ENCODE measurements at places on chromosomes 11 and 22.

- peaks cover 2% of the 10 kb centered on the region for H3K36me3 ChIP-seq
- peaks cover 38% of the 10 kb centered on the region for H3K4me1 ChIP-seq
- DNase-seq, result peak; percentile 62
Measured at GRCh38 chr11:64356498-64357411, 2.2 kb upstream of the RPS6KA4 start.

DNA sequence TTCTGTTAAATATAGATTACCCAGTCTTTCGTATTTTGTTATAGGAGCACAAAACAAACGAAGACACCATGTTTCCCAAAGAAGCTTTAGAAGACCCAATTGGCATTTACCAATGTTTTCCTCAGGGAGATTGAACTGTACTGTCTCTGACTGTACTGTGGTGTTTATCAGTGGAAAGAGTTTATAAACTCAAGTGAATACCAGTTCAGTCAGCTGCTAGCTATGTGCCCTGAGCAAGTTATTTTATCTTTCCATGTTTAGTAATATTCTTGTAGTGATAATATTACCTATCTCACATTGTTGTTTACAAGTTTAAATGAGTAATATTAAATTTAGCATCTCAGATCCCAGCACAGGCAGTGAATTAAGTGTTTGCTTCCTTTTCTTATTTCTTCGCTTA lies 773.2 kb downstream of the KCNA4 start:
- H3K27ac ChIP-seq, result no peak overlapping the region
- no peak for DNase-seq
- H3K27me3 ChIP-seq, result no peaks in the 10 kb centered on the region
- no peaks in the 10 kb centered on the region for H3K36me3 ChIP-seq

GRCh38 chr11:17504330-17505107 lies 27.9 kb upstream of the ABCC8 start:
- no peak overlapping the region for H3K4me3 ChIP-seq
- DNase-seq, result peak; percentile 54
- H3K27me3 ChIP-seq, result no peaks in the 10 kb centered on the region
- H3K27ac ChIP-seq, result no peak overlapping the region
- peaks cover 1% of the 10 kb centered on the region for H3K4me1 ChIP-seq

DNA sequence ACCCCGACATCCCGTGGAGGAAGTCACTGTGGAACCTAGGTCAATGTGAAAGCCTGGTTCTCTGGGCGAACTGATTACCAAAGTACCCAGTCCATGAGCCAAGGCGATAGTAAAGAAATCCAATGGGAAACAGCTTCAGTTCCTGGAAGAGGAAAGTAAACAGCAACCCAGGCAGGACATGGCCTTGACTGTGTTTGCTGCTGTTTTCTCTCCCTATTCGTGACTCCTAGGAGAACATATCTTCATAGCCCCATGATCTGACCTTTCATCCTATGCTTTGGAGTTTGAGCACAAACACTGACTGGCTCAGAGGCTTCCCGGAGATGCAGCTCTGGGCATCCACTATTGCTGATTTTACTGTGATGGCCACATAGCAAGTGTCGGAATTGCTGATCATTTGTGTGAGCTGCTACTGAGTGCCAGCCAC lies 45.1 kb downstream of the LRFN4 start:
- H3K4me1 ChIP-seq, result peaks cover 11% of the 10 kb centered on the region
- no peaks in the 10 kb centered on the region for H3K36me3 ChIP-seq
- DNase-seq, result no peak
- no peaks in the 10 kb centered on the region for H3K27me3 ChIP-seq
- no peak overlapping the region for H3K27ac ChIP-seq
- H3K4me3 ChIP-seq, result no peak overlapping the region

- no peaks in the 10 kb centered on the region for H3K4me1 ChIP-seq
- no peak overlapping the region for H3K4me3 ChIP-seq
- no peaks in the 10 kb centered on the region for H3K36me3 ChIP-seq
- no peaks in the 10 kb centered on the region for H3K27me3 ChIP-seq
- no peak overlapping the region for H3K27ac ChIP-seq
- DNase-seq, result no peak
Measured at GRCh38 chr22:28408709-28409108, 270.9 kb downstream of the TTC28 start.

DNA sequence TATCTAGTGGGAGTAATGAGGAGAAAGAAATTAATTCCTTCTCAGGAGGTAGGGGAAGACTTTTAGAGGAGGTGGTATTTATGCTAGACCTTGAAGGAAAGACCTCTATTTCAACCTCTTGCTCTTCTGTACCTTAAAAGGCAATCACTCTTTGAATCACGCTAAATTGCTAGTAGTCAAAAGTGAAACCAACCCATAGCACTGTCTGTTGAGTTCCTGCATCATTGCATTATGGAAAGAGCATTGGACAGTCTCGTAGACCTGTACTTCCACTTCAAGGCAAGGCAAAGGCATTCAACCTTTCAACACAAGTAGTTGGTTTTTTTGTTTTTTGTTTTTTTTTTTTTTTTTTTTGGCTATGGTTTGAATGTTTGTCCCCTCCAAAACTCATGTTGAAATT lies 770.4 kb downstream of the ETS1 start:
- DNase-seq, result no peak
- no peaks in the 10 kb centered on the region for H3K36me3 ChIP-seq
- no peak overlapping the region for H3K4me3 ChIP-seq
- H3K27ac ChIP-seq, result no peak overlapping the region

GRCh38 chr11:28632338-28632737 lies 524.1 kb downstream of the METTL15 start:
- H3K4me3 ChIP-seq, result no peak overlapping the region
- H3K27ac ChIP-seq, result no peak overlapping the region
- no peaks in the 10 kb centered on the region for H3K36me3 ChIP-seq
- no peaks in the 10 kb centered on the region for H3K27me3 ChIP-seq
- no peak for DNase-seq
- peaks cover 6% of the 10 kb centered on the region for H3K4me1 ChIP-seq

DNA sequence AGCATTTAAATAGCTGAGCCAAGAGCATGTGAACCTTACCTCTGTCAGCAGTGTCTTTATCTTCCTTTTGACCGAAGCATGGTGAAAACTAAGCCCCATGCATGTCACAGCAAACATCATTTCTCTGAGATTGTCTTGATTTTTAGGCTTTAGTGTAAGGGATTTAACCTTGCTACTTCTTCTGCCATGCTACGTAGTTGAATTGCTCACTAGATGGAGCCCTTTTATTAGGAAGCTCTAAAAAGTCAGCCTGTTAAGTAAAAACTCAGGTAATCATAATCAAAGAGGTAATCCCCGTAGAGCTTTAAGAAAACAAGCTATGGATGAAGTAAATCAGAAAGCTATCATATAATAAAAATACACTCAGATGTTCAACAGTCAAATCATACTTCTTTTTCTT lies 149.5 kb downstream of the PGR start:
- H3K4me1 ChIP-seq, result peaks cover 2% of the 10 kb centered on the region
- no peak overlapping the region for H3K27ac ChIP-seq
- DNase-seq, result no peak
- H3K27me3 ChIP-seq, result no peaks in the 10 kb centered on the region

GRCh38 chr11:111137846-111138245 lies 107.7 kb upstream of the POU2AF2 start:
- H3K4me1 ChIP-seq, result peaks cover 4% of the 10 kb centered on the region
- no peaks in the 10 kb centered on the region for H3K36me3 ChIP-seq
- no peak overlapping the region for H3K4me3 ChIP-seq
- H3K27ac ChIP-seq, result no peak overlapping the region

DNA sequence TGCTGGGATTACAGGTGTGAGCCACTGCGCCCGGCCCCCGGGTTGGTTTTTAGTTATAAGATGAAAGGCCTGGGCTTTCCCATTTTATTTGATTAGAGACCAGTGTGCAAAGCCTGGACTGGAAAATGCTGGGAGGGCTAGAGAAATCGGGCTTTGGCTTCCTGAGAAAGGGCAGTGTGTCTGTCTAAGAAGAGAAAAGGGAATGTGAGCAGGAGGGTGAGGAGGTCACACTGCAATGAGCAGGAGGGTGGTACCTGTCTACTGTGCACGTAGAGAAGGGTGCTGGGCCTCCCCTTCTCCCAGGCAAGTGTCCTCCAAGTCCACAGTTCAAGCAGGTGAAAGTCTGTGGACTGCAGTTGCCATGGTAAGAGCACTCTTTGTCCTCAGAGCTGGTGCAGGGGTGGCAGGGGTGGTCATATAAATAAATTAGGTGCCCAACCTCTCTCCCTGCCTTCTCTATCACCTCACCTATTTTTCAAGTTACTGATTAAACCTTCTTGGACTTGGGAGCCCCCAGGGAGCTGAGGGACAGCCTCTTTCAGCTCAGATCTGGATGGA lies 30.8 kb downstream of the SLC5A1 start:
- no peak for DNase-seq
- no peaks in the 10 kb centered on the region for H3K36me3 ChIP-seq
- no peaks in the 10 kb centered on the region for H3K27me3 ChIP-seq
- no peak overlapping the region for H3K27ac ChIP-seq

DNA sequence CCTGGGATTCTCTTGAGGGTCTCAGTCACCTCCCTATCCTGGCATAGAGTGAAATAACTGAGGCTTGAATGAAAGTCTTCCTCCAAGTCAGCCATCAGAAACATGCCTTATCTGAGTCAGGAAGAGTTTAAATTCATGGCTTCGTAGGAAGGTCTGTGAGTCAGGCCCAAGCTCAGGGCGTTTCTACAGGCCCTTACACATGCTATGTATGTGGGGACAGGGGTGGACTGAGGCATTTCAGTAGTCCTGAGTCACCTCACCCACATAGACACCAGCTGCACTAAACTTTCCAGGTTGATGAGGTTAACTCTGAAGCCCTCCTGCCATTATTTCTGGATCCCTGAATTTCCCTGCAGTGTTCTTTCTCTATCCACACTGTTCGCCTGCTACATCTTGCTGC lies 134.6 kb upstream of the RCN1 start:
- H3K4me1 ChIP-seq, result no peaks in the 10 kb centered on the region
- DNase-seq, result no peak
- no peak overlapping the region for H3K27ac ChIP-seq
- H3K36me3 ChIP-seq, result no peaks in the 10 kb centered on the region
- no peak overlapping the region for H3K4me3 ChIP-seq

DNA sequence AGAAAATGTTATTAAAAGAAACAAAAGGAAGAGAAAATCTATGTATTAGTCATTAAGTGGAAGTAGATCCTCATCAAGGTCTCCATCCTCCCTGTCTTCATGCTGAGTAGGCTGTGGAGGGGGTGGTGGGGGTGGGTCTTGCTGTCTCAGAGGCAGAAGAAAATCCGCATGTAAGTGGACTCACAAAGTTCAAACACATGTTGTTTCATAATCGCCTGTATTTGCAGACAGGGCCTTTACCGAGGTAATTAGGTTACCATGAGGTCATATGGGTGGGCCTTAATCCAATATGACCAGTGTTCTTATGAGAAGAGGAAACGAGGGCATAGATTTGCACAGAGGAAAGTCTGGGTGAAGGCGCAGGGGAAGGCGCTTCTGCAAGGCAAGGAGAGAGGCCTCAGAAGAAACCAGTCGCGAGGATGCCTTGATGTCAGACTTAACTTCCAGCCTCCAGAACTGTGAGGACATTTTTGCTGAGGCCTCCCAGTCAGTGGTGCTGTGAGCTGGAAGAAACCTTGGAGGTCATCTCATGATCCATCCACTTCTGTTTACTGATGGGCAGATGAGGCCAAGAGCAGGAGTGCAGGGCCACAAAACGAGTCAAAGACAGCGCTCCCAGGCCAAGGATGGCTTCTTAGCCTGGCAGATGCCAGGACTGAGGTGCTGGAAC lies 49.3 kb upstream of the THY1 start:
- H3K36me3 ChIP-seq, result no peaks in the 10 kb centered on the region
- no peak overlapping the region for H3K27ac ChIP-seq
- no peak for DNase-seq

- DNase-seq, result no peak
- H3K4me1 ChIP-seq, result peaks cover 1% of the 10 kb centered on the region
- H3K27me3 ChIP-seq, result no peaks in the 10 kb centered on the region
- H3K36me3 ChIP-seq, result no peaks in the 10 kb centered on the region
Measured at GRCh38 chr11:115276191-115276590, 228.0 kb downstream of the CADM1 start.

- no peak overlapping the region for H3K27ac ChIP-seq
- no peaks in the 10 kb centered on the region for H3K27me3 ChIP-seq
- no peaks in the 10 kb centered on the region for H3K36me3 ChIP-seq
- no peak overlapping the region for H3K4me3 ChIP-seq
Measured at GRCh38 chr11:75536786-75537641, 11.3 kb upstream of the GDPD5 start.

- H3K4me1 ChIP-seq, result peaks cover 6% of the 10 kb centered on the region
- no peak for DNase-seq
- no peak overlapping the region for H3K4me3 ChIP-seq
- no peaks in the 10 kb centered on the region for H3K27me3 ChIP-seq
- no peaks in the 10 kb centered on the region for H3K36me3 ChIP-seq
- H3K27ac ChIP-seq, result no peak overlapping the region
Measured at GRCh38 chr11:92295175-92296137, 70.8 kb downstream of the FAT3 start.

GRCh38 chr11:84243629-84244263 lies 957.6 kb upstream of the CCDC90B start:
- no peaks in the 10 kb centered on the region for H3K4me1 ChIP-seq
- no peaks in the 10 kb centered on the region for H3K27me3 ChIP-seq
- H3K36me3 ChIP-seq, result no peaks in the 10 kb centered on the region
- H3K27ac ChIP-seq, result no peak overlapping the region
- DNase-seq, result no peak
- no peak overlapping the region for H3K4me3 ChIP-seq

GRCh38 chr22:38139901-38140300 lies 29.4 kb upstream of the BAIAP2L2 start:
- H3K4me1 ChIP-seq, result no peaks in the 10 kb centered on the region
- peak overlapping the region; percentile 12 for H3K4me3 ChIP-seq
- H3K27ac ChIP-seq, result no peak overlapping the region
- no peak for DNase-seq

- peaks cover 12% of the 10 kb centered on the region for H3K36me3 ChIP-seq
- DNase-seq, result no peak
- H3K4me3 ChIP-seq, result no peak overlapping the region
- H3K4me1 ChIP-seq, result peaks cover 5% of the 10 kb centered on the region
Measured at GRCh38 chr22:37032535-37033460, 13.3 kb downstream of the MPST start.

DNA sequence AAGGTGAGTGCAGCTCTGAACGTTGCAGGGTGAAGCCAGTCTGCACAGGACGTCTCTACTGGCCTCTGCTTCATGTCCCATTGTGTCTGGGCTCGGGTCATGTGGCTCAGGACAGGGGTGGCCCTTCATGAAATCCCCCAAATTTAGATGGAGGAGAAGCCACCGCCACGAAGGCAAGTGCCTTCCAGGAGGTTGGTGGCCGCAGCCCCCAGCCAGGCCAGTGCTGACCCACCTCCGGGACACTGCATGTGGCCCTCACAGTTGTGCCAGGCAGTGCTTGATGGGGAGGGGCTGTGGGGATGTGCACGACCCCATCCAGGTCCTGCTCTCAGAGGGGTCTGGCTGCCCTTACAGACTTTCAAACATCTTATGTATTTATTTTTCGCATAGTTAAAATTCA lies 1311.1 kb downstream of the BRD1 start:
- no peak for DNase-seq
- no peaks in the 10 kb centered on the region for H3K27me3 ChIP-seq
- H3K4me1 ChIP-seq, result peaks cover 11% of the 10 kb centered on the region
- H3K4me3 ChIP-seq, result no peak overlapping the region

- no peak for DNase-seq
- no peaks in the 10 kb centered on the region for H3K4me1 ChIP-seq
- H3K27ac ChIP-seq, result no peak overlapping the region
- H3K27me3 ChIP-seq, result no peaks in the 10 kb centered on the region
Measured at GRCh38 chr11:29258411-29258810, 758.4 kb downstream of the KCNA4 start.

- DNase-seq, result no peak
- H3K4me3 ChIP-seq, result no peak overlapping the region
- no peak overlapping the region for H3K27ac ChIP-seq
Measured at GRCh38 chr11:45648931-45649330, 16.5 kb downstream of the CHST1 start.
